ENCODE measurements at places on chromosomes 3 and 15.

- DNase-seq: no peak
These were observed 47.4 kb upstream of the HACD2 start for GRCh38 chr3:123632161-123632655.

- peak; percentile 46 for DNase-seq
These were observed 227.6 kb upstream of the POU1F1 start for GRCh38 chr3:87503900-87504498.

- no peak for DNase-seq
These were observed 102.4 kb downstream of the NR1D2 start for GRCh38 chr3:24047513-24047912.

GRCh38 chr3:69226071-69226470 lies 103.7 kb upstream of the LMOD3 start:
- no peak for DNase-seq

- DNase-seq: no peak
These were observed 104.1 kb downstream of the SERPINI1 start for GRCh38 chr3:167839460-167840134.

DNA sequence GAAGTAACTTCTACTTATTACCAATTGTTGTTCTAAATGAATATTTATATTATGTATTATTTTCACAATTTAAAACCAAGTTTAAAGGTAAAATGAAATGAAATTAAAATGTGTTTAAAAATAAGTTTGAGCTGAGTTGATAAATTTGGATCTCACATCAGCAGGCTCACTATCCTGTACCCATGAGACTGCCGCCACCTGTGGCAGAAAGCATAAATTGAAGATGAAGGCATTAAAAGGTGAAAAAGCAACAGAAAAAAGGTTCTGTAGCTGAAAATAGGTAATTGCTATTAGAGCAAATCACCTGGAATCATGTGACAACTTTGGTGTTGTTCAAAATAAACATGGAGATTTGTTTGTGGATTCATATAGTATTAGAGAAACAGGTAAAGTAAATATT lies 133.0 kb upstream of the CADM2 start:
- DNase-seq: no peak

DNA sequence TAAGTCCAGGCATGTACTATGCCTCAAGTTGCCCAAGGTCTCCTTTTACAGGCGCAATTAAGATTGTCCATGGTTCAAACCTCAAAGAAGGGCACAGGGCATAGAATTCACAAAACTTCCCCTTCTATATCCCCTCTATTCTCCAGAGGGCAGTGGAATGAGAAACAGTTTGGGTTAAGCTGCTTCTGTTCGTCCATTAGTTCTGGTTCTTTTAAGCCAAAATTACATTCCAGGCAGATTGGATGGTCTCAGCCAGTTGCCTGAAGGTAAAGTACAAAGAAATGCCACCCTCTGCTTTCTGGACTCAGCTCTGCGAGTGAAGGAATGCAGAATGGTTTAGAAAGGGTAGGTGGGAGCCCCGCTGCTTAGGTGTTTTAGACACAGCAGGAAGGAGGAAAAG lies 200.7 kb downstream of the GREM1 start:
- no peak for DNase-seq

DNA sequence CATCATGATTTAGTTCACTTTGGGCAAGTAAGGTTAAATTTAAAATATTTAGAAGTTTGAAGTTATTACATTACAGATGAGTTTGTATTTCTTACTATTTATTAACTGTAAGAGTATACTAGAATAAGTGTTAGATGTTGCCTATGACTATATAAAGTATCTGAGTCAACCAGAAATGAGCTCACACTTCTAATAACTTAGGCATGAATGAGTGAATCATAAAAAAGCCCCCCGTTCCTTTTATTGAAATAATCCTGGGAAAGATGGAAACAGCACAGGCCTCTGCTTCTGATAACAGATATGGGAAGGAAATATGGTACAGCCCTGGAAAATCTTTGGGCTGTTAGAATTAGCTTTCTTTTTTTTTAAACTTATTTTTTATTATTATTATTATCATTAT lies 66.6 kb upstream of the TGFBR2 start:
- DNase-seq: no peak

DNA sequence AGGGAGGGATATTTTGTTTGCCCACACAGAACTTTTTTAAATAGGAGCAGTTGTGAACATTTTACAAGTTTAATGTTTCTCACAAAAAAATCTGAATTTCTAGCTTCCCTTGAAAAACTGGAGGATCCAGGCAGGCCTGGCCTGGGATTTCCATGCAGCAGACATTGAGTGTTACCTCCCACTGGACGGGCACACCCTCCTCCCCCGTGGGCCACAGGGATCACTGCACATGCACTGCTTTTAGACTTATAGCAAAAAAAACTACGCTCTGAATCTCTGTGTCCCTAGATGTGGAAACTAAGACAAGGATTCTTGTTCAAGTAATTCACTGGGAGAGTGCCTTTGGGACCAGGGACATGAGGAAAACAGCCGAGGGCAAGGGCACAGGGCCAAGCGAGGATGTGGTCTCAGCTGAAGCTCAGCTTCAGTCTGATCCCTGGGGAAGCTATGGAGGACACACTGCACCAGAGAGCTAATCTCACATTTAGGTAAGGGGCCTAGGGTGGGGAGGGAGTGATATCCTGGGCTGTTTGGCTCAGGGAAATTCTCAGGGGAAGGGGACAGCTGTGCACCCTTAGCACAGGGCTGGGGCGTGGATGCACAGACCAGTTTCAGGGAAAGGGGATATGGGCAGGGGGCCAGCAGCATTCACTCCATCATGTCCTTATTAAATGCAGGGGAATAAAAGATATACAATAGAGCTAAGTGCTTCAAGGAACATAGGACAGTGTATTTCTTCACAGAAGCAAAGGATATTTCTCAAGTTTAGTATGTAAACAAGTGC lies 46.0 kb downstream of the FSIP1 start:
- DNase-seq: no peak

DNA sequence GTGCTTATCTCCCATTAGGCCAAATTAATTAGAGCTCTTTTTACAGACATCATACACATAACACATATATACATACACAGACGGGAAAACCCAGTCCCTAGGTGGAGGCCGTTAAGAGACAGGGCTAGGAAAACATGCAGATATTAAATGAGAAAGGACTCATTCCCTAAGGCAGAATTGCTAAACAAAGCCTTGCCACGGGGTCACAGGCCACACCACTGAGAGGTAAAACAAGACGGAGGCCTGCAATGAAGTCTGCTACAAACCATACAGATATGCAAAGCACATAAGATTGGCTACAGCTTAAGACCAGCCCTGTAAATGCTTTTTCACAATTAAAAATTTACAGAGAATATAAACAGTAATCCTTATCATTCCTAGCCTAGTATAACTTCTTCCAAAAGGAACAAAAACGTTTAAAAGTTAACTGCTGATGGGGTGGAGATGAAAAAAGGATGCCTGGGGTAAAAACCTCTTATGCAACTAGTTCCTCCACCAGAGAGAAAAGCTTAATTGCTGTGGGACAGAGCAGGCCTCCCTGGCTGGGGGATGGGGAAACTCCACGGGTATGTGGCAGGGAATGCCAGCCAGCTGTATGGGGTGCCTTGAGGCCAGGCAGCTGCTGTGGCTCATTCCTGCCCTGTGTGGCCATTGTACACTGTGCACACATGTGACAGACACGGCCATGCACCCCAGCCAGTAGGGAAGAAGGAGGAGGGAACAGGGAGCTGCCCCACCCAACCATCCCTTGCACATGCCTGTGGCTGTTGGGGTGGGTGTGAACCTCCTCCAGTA lies 481.4 kb upstream of the LMCD1 start:
- DNase-seq: no peak

DNA sequence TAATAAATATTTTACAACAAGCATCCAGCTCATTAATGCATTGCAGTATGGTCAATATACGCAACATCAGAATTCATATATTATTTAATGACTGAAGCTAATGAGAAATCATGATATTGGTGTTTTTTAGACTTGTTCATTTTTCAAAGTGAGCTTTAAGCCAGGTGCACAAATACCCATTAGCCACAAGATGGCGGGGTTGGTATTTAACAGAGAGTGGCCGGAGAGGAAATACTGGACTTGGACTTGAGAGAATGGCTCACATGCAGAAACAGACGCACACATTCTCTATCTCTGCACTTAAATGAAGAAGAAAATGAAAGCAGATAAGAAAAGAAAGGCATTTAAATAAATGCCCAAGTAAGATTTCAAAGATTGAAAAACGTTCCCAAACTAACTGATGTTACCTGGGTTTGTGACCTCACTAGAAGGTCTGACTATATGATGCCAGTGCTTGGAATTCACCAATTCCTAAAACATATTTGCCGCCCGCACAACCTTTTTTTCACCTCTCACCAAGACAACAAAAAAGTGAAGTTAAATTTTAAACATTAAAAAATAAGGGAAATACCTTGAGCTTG lies 21.2 kb upstream of the CRBN start:
- no peak for DNase-seq

- DNase-seq: no peak
These were observed at the start of gene XCR1 for GRCh38 chr3:46027021-46027705. XCR1 (minus strand) TSS chr3:46027483; CDS start chr3:46021947, 5,536 bp downstream.

DNA sequence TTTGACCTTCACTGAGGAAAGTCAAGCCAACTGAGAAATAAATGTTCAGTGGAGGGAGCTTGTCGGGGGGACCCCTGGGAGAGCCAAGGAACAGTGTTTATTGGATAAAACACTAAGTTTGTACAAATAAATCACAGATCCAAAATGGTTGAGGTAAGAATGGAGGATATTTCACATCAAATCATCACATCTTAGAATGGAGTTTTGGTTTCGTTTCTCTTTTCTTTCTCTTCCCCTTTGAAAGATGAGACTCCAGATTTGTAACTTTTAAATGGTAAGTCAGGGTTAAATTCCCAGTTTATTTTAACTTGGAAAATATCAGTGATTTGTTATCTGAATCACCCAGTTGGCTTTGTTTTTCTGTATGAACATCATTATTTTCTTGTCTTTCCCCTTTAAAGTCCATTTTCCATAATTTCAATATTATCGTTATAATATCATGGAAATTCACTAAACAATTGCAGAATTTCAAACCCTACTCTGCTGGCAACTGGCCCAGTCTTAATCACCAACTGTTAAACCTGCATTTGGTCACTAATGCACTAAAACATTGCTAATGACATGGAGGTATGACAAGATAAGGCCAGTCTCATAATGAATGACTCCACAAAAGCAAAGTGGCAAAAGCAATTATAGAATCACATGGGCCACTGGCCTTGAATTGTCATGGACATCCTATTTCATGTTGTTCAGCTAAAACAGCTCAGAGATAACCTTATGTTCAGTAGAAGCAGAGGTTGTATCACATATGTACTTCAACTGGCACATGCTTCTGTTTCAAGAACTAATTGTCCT lies 295.1 kb downstream of the SHOX2 start:
- DNase-seq: no peak

GRCh38 chr15:101194546-101195125 lies 57.2 kb downstream of the CHSY1 start:
- no peak for DNase-seq

- peak; percentile 84 for DNase-seq
These were observed 13.5 kb downstream of the UBAP1L start for GRCh38 chr15:65101411-65101890.

- no peak for DNase-seq
These were observed 418.7 kb upstream of the SGO1 start for GRCh38 chr3:20604659-20605058.

DNA sequence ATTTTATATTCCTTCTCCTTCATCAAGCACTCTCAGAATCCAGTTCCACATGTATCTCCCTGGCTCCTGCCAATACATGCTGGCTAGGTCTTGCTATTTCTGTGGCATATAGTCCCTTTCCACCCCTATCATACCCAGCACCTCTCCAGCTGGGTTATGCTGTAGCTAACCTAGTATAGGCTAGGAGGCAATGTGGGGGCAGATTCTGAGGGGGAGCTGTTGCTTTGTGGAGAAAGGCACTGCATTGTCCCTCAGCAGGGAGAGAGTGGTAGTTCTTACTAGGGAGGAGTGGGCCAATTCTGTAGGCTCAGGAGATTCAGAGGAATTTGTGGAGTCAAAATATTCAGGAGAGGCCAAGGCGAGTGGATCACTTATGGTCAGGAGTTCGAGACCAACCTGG lies 39.4 kb upstream of the UBL7 start:
- no peak for DNase-seq

DNA sequence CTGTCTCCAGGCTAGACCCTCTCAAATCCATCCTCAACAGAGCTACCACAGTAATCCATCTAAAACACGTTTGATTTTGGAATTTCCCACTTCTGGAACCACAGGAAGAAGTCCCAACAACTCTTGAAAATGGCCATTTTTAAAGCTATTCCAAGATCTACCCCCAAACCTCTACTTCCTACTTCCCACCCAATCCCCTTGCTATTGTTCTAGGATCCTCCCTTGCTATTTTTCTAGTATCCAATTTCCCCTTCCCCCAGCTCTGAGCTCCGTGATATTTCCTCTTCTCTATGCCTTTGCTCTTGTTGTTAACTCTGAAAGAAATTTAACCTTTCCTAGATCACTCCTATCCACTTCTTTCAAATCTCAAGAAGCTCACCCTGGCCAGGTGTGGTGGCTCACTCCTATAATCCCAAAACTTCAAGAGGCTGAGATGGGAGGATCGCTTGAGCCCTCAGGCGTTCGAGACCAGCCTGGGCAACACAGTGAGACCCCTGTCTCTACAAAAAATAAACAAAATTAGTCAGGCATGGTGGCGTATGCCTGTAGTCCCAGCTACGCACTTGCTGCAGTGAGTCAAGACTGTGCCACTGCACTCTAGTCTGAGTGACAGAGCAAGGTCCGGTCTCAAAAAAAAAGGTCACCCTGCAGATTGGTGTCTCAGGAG lies 13.0 kb downstream of the UACA start:
- DNase-seq: no peak

- no peak for DNase-seq
These were observed 1061.2 kb downstream of the DIPK2A start for GRCh38 chr3:145032791-145033190.

- peak; percentile 77 for DNase-seq
These were observed 154.1 kb downstream of the TJP1 start for GRCh38 chr15:29668120-29668602.

- DNase-seq: no peak
These were observed 20.5 kb upstream of the SELENOT start for GRCh38 chr3:150582620-150583019.

- peak; percentile 69 for DNase-seq
These were observed 2.3 kb upstream of the DNAH1 start for GRCh38 chr3:52313774-52314188.

- DNase-seq: no peak
These were observed 1.1 kb downstream of the PARP6 start for GRCh38 chr15:72271221-72271620.

DNA sequence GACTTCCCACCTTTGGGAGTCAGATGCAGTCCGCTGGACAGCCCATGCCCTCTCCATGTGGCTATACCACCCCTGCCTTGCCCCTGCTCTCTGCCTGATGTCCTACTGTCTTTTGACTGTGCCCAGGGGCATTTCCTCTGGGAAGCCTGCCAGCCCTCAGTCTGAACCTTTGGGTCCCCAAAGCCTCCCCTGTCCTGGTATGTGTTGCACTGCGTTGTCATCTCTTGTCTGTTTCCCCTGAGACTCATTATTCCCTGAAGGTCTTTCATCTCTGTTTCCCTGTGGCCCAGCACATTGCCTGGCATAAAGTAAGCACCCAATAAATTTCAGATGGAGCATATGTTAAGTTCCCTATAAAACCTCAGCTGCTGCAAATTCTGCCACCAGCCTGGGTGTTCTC lies 236.6 kb upstream of the CTDSPL start:
- DNase-seq: no peak
